Posterior vena cava (tissue), 2 donors: ENCODE measurements at places on chromosomes 5 and 9. TPM values are rescaled to one million over a fixed set of nuclear protein-coding genes. Genes with fewer than 3 reads are reported as not detected.

EQTN gene
- total RNA-seq, result not detected

SPATA31E1 gene
- total RNA-seq, result not detected

C6 gene
- 2.6 TPM for total RNA-seq

RARS1 gene
- total RNA-seq, result 55.9 TPM

- no peak for DNase-seq
These were observed 81.9 kb downstream of the TNC start for GRCh38 chr9:115035841-115036612.

- no peak for DNase-seq
These were observed 223.4 kb downstream of the PARP8 start for GRCh38 chr5:50889790-50890189.

- peak; percentile 82 for DNase-seq
These were observed 154.9 kb upstream of the DAPK1 start for GRCh38 chr9:87342743-87343142.

DNA sequence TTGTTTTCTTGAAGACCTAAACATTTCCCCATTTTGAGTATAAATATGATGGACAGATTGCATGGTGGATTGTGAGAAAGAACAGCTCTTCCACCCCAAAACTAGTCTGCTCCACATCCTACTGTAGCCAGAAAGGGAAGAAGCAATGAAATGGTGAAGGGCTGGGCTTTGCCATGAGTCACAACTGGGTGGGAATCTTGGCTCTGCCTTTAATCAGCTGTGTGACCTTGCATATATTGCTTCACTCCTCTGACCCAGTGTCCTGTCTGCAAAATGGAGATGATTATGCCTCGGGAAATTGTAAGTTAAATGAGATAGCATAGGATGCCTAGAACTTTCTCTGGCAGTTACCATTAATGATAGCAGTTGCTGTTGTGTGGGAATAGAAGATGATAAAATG, 101.9 kb downstream of the PDE8B start:
- no peak for DNase-seq

DNA sequence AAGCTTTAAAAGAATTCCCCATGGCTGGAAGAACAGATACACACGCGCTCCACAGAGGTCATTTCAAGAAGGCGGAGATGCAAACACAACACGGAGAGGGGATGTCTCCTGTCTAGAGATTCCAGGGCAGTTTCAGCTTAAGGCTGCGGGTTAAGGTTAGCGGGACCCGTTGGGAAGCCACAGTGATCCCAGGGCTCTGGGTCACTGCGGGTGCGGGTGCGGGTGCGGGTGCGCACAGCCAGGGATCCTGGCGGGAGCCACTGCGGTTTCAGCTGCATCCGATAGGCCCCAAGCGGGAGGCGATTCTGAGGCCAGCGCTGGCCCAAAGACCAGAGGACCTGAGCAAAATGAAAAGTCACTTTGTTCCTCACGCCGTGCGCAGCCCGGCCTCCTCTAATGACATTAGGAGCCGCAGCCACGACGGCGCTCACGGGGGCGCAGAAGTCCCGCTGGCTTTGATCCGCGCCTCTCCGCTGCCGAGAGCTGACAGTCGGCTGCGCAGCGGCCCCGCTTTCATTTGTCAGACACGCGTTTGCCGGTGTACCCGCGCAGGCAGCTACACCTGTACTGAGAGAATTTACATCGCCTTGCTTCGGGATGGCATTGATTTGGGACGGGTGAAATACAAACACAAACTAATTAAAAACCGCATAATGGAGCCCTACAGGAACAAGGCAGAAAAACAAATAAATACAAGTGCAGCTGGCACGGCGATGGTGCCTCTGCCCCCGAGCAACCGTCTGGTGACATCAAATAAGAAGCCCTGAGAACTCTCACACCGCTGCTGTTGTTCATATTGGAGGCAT, 5.3 kb upstream of the IRX1 start:
- no peak for DNase-seq

DNA sequence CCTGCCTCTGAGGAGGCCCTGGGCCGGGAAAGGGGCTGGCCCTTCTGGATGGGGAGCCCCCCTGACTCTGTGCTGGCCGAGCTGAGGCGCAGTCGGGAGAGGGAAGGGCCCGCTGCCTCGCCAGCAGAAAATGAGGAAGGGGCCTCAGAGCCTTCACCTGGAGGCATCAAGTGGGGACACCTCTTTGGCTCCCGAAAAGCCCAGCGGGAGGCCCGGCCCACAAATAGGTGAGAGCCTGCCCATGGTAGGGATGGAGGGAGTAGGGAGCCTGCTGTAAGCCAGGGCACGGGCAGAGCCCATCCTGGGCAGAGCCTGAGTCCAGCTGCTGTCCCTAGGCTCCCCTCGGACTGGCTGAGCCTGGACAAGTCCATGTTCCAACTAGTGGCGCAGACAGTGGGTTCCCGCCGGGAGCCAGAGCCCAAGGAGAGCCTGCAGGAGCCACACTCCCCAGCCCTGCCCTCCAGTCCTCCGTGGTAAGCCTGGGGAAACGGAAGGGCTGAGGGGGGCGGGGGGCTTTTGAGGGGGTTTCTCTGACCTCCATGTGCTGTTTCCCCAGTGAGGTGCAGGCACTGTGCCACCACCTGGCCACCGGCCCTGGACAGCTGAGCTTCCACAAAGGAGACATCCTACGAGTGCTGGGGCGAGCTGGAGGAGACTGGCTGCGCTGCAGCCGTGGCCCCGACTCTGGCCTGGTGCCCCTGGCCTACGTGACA, 44.3 kb upstream of the TESK1 start:
- no peak for DNase-seq
